ENCODE measurements at places on chromosomes 2 and 18. TPM values are rescaled to one million over a fixed set of nuclear protein-coding genes. Genes with fewer than 3 reads are reported as not detected.

TEX51 gene
- not detected for total RNA-seq

CCDC121 gene
- 2.9 TPM for total RNA-seq

DNAJC27 gene
- total RNA-seq: 4.4 TPM

CCDC150 gene
- 12.2 TPM for total RNA-seq

POLR1B gene
- 15.1 TPM for total RNA-seq
